HFFc6 (cell line): ENCODE measurements at places on chromosomes 12 and 14. TPM values are rescaled to one million over a fixed set of nuclear protein-coding genes. Genes with fewer than 3 reads are reported as not detected.

The IFNG-AS1 gene
- not detected in 2 replicates for total RNA-seq

DNA sequence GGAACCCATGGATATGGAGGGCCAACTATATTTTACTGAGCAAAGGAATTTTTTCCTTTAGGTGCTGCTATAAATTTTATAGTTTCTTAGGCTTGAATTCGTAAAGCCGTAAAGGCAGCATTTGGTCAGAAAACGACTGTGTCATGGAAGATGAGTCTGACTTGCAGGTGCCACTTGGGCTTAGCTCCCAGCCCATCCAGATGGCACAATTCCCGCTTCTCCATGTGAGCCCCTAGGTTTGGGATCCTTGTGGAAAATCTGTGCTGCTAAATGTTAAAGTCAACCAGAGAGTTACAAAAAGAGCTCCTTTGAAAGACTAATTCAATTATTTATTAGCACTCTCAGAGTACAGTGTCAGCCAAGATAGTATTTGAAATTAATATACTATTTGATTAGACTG, 120.1 kb upstream of the NPAS3 start:
- DNase-seq: no peak
- no peak overlapping the region for H3K4me3 ChIP-seq
- H3K27me3 ChIP-seq: no peaks in the 10 kb centered on the region; the same call in 1 of the 2 replicates
- H3K27ac ChIP-seq: no peak overlapping the region
- H3K36me3 ChIP-seq: no peaks in the 10 kb centered on the region
- H3K4me1 ChIP-seq: peaks cover 14% of the 10 kb centered on the region

The SDR9C7 gene
- total RNA-seq: not detected in 3 replicates

The ZDHHC22 gene
- not detected in 2 replicates for total RNA-seq

The PTPRB gene
- total RNA-seq: 2.7 to 3.2 TPM (median 3.1 TPM) in 3 replicates

- no peak overlapping the region for H3K27ac ChIP-seq
- H3K4me1 ChIP-seq: no peaks in the 10 kb centered on the region
- no peaks in the 10 kb centered on the region for H3K36me3 ChIP-seq
- no peak for DNase-seq
- H3K27me3 ChIP-seq: peaks cover 10% of the 10 kb centered on the region
- H3K4me3 ChIP-seq: peak overlapping the region; percentile 25
Measured at GRCh38 chr14:74956280-74957072, 1.1 kb upstream of the PGF start.

- H3K27ac ChIP-seq: no peak overlapping the region
- no peaks in the 10 kb centered on the region for H3K36me3 ChIP-seq
- peaks cover 13% of the 10 kb centered on the region for H3K27me3 ChIP-seq
- no peak for DNase-seq
- no peak overlapping the region for H3K4me3 ChIP-seq
Measured at GRCh38 chr12:48592591-48593086, 22.8 kb upstream of the LALBA start.

GRCh38 chr12:86683568-86684304, 427.5 kb upstream of the MGAT4C start:
- no peaks in the 10 kb centered on the region; the same call in 1 of the 2 replicates for H3K27me3 ChIP-seq
- H3K27ac ChIP-seq: no peak overlapping the region
- H3K4me1 ChIP-seq: no peaks in the 10 kb centered on the region
- H3K4me3 ChIP-seq: no peak overlapping the region
- H3K36me3 ChIP-seq: no peaks in the 10 kb centered on the region

- H3K36me3 ChIP-seq: no peaks in the 10 kb centered on the region
- no peak overlapping the region for H3K27ac ChIP-seq
- H3K4me3 ChIP-seq: no peak overlapping the region
- H3K4me1 ChIP-seq: peaks cover 13% of the 10 kb centered on the region
- no peak for DNase-seq
Measured at GRCh38 chr12:68037616-68038255, 48.5 kb downstream of the IFNG-AS1 start.

The BRF1 gene
- total RNA-seq: 20.1 to 24.7 TPM (median 23.5 TPM) in 3 replicates

GRCh38 chr12:67697967-67698366, 49.4 kb downstream of the DYRK2 start:
- peaks cover 58% of the 10 kb centered on the region for H3K4me1 ChIP-seq
- no peak for DNase-seq
- peaks cover 12% of the 10 kb centered on the region; the same call in 1 of the 2 replicates for H3K36me3 ChIP-seq
- peak overlapping the region; percentile 88 for H3K4me3 ChIP-seq

The OR4Q3 gene
- total RNA-seq: not detected in 3 replicates

DNA sequence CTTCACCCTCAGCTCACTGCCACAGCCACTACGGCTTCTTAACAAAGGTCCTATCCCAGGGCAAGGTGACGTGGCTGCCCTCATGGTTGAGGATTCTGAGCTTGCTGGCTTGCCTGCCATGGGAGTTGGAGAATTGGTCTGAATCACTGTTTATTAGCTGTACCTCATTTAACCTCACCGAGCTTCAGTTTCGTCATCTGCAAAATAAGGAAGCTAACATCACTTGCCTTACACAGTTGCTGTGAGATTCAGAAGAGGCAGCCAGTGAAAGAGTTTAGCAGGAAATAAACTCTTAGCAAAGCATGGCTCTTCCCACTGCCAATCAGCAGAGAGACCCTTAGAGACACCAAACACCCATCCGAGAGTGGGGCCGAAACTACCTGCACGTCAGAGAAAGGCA, 90.1 kb upstream of the KCNA1 start:
- H3K4me1 ChIP-seq: peaks cover 12% of the 10 kb centered on the region
- H3K27me3 ChIP-seq: peaks cover 26% of the 10 kb centered on the region
- peak; percentile 3 for DNase-seq
- no peak overlapping the region for H3K4me3 ChIP-seq
- H3K27ac ChIP-seq: no peak overlapping the region
- no peaks in the 10 kb centered on the region for H3K36me3 ChIP-seq

DNA sequence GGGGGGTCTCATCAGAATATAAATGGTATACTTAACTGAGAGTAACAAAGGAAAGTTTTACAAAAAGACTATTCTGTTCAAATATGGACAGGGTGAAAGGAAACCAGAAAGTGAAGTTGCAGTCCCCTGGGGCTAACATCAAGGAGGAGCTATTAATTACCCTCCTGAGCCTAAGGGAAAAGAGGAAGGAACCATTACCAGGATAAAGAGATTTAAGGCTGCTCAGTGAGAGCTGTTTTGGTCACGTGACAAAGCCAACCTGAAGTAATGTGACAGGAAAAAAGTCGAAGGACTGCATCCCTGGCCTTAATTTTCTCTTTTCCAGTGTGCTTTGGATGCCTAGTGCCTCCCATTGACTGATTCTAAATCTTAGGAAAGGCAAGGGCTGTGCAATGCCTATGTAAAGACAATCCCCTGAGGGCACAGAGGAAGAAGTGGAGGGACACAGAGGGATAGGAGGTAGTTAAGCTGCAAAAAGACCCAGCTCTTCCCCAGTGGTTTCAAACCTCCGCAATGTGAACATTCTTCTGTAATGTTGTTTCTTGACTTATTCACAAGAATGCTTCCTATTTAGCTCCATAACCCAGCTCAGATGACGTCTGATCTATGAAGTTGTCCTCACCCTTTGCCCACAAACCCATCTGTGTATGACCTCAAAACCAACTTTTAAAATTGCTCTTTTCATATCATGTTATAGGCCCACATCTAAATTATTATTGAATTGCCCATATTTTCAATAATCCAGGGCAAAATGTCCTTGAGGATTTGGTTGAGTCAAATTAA, 187.7 kb upstream of the DCN start:
- H3K4me1 ChIP-seq: no peaks in the 10 kb centered on the region
- H3K36me3 ChIP-seq: no peaks in the 10 kb centered on the region
- no peak overlapping the region for H3K4me3 ChIP-seq
- no peak for DNase-seq
- H3K27ac ChIP-seq: no peak overlapping the region

The NFE2 gene
- total RNA-seq: 0.18 to 0.28 TPM (median 0.24 TPM) in 3 replicates

DNA sequence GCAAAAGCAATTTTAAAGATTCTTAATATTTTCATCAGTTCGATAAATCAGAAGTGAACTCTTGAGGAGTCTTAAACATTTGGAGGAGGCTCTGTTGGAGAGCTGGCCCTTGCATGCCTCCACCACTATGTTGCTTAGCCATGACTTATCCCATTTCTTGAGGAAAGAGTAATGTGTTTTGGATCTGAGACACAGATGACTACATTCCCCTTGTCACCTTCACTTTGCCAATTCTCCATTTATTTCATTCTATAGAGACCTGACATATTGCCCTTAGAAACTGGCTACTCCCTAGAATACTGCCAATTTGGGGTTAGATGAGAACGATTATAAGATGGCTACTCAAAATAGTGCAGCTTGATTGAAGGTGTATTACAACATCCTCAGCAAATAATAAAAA, 157.4 kb upstream of the TMEM260 start:
- no peak overlapping the region for H3K4me3 ChIP-seq
- peaks cover 17% of the 10 kb centered on the region for H3K4me1 ChIP-seq
- no peak overlapping the region for H3K27ac ChIP-seq
- DNase-seq: no peak

DNA sequence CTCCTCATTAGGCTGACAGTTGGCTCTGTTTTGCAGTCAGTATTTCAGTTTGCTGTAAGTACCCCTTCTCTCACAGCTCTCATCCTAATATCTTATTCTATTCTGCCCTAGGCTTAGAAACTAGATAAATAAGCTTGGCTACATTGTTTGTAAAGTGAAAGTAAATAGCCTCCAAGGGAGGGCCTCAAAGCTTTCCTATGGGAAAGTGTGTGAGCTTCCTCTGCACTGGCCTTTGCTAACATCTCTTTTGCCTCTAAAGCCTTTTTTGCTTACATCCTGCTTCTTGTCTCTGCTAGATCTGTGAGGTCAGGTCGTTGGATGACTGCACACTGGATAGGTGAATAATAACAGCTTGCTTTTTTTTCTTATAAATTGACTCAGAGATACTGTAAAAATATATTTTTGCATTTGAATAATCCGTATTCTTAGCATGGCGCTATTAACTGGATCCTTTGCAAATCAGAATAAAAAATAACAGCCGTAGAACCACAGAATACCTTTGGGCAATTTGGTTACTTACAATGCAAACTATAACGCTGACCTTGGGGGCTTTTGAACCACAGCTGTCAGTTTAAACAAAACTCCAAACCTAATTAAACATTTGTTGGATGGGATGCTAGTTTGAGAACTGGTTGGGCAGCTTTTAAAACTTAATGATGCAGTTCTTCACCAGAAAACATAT, 55.1 kb downstream of the TTC6 start:
- no peak for DNase-seq
- H3K4me1 ChIP-seq: peaks cover 23% of the 10 kb centered on the region
- no peak overlapping the region for H3K27ac ChIP-seq

DNA sequence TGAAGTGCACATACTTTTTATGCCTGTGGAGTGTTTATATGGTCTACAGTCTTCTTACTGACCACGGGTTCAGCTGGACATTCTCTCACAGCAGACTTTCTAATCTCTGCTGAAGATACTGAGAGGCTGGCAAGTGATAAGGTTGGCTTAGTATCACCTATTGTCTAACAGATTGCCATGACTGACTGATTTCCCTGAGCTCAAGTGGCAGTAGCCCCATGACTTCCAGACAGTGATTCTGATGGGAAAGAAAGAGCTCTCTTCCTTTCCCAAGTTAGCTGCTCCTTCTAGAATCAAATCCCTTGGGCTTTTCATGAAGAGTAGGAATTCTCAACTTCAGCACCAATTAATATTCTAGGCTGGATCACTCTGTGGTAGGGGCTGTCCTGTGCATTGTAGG, 141.4 kb downstream of the ANO4 start:
- no peak overlapping the region for H3K4me3 ChIP-seq
- H3K27ac ChIP-seq: no peak overlapping the region

The CATSPERB gene
- total RNA-seq: not detected in 2 replicates

DNA sequence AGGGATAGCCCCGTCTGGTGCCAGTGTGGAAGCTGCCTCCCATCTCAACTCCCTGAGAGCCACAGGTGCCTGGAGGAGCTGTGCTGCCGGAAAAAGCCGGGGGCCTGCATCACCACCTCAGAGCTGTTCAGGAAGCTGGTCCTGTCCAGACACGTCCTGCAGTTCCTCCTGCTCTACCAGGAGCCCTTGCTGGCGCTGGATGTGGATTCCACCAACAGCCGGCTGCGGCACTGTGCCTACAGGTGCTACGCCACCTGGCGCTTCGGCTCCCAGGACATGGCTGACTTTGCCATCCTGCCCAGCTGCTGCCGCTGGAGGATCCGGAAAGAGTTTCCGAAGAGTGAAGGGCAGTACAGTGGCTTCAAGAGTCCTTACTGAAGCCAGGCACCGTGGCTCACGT, 25.5 kb upstream of the P2RX4 start:
- H3K27ac ChIP-seq: no peak overlapping the region
- no peak overlapping the region for H3K4me3 ChIP-seq
- peaks cover 3% of the 10 kb centered on the region; the same call in 1 of the 2 replicates for H3K36me3 ChIP-seq
- peaks cover 2% of the 10 kb centered on the region; the same call in 1 of the 2 replicates for H3K27me3 ChIP-seq

The A2M gene
- 0.29 to 0.46 TPM (median 0.36 TPM) in 3 replicates for total RNA-seq

GRCh38 chr12:15603474-15604085, 185.6 kb downstream of the EPS8 start:
- no peaks in the 10 kb centered on the region for H3K36me3 ChIP-seq
- H3K27ac ChIP-seq: no peak overlapping the region
- H3K27me3 ChIP-seq: no peaks in the 10 kb centered on the region; the same call in 1 of the 2 replicates
- no peak overlapping the region for H3K4me3 ChIP-seq
- no peak for DNase-seq

GRCh38 chr14:100295376-100296105, 10.7 kb downstream of the SLC25A29 start:
- H3K4me3 ChIP-seq: no peak overlapping the region
- H3K36me3 ChIP-seq: no peaks in the 10 kb centered on the region
- no peak for DNase-seq
- H3K4me1 ChIP-seq: peaks cover 11% of the 10 kb centered on the region

DNA sequence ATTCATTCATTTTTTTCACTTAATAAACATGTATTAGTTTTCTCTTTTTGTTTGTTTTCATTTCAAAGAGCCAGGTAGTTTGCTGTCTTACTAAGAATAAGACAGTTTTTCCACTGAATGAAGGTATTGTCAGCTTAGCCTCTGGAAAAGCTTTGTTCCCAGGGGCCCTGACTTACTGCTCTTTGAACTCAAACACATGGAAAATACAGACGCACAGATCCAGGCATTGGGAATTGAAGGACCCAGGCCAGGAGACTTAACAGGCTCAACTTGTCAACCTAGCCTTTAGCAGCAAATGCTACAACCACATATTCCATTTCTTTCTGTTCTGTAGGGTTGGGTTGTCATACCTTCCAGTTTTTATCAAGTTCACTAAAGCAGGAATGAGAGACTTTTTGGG, 38.5 kb upstream of the SLCO1C1 start:
- DNase-seq: no peak
- H3K36me3 ChIP-seq: peaks cover 5% of the 10 kb centered on the region
- no peak overlapping the region for H3K4me3 ChIP-seq
- H3K4me1 ChIP-seq: no peaks in the 10 kb centered on the region

GRCh38 chr12:108305991-108306501, 33.1 kb downstream of the CMKLR1 start:
- no peak overlapping the region for H3K4me3 ChIP-seq
- DNase-seq: no peak
- no peaks in the 10 kb centered on the region for H3K36me3 ChIP-seq
- no peaks in the 10 kb centered on the region for H3K4me1 ChIP-seq
- no peak overlapping the region for H3K27ac ChIP-seq
- no peaks in the 10 kb centered on the region; the same call in none of the 2 replicates for H3K27me3 ChIP-seq

The DPY19L2 gene
- total RNA-seq: 1.7 to 2.9 TPM (median 1.9 TPM) in 3 replicates

- peaks cover 27% of the 10 kb centered on the region for H3K4me1 ChIP-seq
- DNase-seq: no peak
- H3K4me3 ChIP-seq: peak overlapping the region; percentile 80; the same call in 1 of the 2 replicates
- peaks cover 10% of the 10 kb centered on the region for H3K27me3 ChIP-seq
- H3K27ac ChIP-seq: peak overlapping the region; percentile 43; the same call in 1 of the 2 replicates
Measured at GRCh38 chr12:31369712-31370521, 44.0 kb upstream of the SINHCAF start.

- H3K4me3 ChIP-seq: no peak overlapping the region
- no peak for DNase-seq
- H3K27me3 ChIP-seq: peaks cover 36% of the 10 kb centered on the region
- H3K36me3 ChIP-seq: peaks cover 4% of the 10 kb centered on the region
Measured at GRCh38 chr14:105118646-105119407, 49.7 kb downstream of the JAG2 start.

GRCh38 chr12:128920468-128920867, 67.2 kb downstream of the GLT1D1 start:
- H3K27ac ChIP-seq: no peak overlapping the region
- H3K4me1 ChIP-seq: no peaks in the 10 kb centered on the region
- H3K36me3 ChIP-seq: no peaks in the 10 kb centered on the region
- H3K27me3 ChIP-seq: no peaks in the 10 kb centered on the region
